Activated CD4-positive, alpha-beta T cell treated with anti-CD3 and anti-CD28 coated beads, Interleukin-2, amount 10 ng/mL, durations not matched to agents 7 days and 5 days (primary cell): ENCODE measurements at places on chromosomes 5 and 9. TPM values are rescaled to one million over a fixed set of nuclear protein-coding genes. Genes with fewer than 3 reads are reported as not detected.

SPINK4 gene
- not detected for total RNA-seq

MSMP gene
- not detected for total RNA-seq

TNFAIP8 gene
- 184 TPM for total RNA-seq

PPP3R2 gene
- not detected for total RNA-seq

DDX46 gene
- total RNA-seq, result 70.0 TPM

LCN12 gene
- total RNA-seq, result 3.1 TPM

GRCh38 chr5:122704247-122705036 is 70.4 kb upstream of the SNX2 start:
- H3K27me3 ChIP-seq, result peaks cover 4% of the 10 kb centered on the region
- no peak overlapping the region for H3K27ac ChIP-seq
- no peak for DNase-seq

- H3K4me3 ChIP-seq, result no peak overlapping the region
- no peak overlapping the region for H3K27ac ChIP-seq
- no peaks in the 10 kb centered on the region for H3K36me3 ChIP-seq
- H3K4me1 ChIP-seq, result peaks cover 7% of the 10 kb centered on the region
These were observed 350.5 kb downstream of the SLIT3 start for GRCh38 chr5:168950241-168950951.

DNA sequence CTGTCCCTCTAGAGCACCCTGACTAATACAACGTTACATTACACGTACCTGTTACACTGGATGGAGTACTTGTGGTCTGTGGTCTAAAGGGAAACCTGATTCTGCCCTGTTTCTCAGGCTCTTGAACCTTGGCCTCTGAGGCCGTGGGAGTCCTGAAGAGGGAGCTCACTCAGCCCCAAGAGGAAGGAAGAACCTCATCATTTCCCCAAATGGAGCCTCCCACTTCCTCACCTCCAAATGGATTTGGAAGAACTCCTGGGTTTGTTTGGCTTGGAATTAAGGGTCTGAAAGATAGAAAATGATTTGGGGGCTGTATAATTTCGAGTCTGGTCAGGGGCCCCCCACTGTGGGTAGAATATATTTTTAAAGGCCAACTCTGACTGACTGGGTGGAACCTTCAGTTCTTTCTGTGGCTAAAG is 200.2 kb downstream of the SEMA6A start:
- H3K36me3 ChIP-seq, result no peaks in the 10 kb centered on the region
- H3K4me3 ChIP-seq, result no peak overlapping the region
- DNase-seq, result no peak

- H3K36me3 ChIP-seq, result no peaks in the 10 kb centered on the region
- peaks cover 11% of the 10 kb centered on the region for H3K27me3 ChIP-seq
- no peak overlapping the region for H3K4me3 ChIP-seq
- H3K4me1 ChIP-seq, result no peaks in the 10 kb centered on the region
These were observed 410.2 kb upstream of the SLC30A5 start for GRCh38 chr5:68683632-68684036.

DNA sequence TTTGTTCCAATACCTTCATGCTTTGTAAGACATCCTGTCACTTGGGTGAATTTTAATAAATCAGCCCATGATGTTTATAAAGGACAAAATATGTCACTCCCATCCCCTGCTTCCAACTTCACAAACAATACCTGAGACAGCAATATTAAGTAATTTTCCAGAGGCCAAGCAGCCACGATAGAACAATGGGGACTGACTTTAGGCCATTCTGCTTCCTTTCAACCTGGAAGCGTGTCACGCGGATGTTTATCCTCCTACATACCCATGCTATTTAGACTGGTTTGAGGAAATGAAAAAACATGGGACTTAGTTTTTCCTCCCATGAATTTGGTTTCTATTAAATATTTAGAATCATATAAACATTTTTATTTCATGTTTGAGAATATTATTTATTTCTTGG is 82.9 kb downstream of the GRAMD2B start:
- H3K27ac ChIP-seq, result no peak overlapping the region
- H3K36me3 ChIP-seq, result peaks cover 7% of the 10 kb centered on the region
- peaks cover 26% of the 10 kb centered on the region for H3K4me1 ChIP-seq

- H3K36me3 ChIP-seq, result no peaks in the 10 kb centered on the region
- H3K27me3 ChIP-seq, result no peaks in the 10 kb centered on the region
- H3K4me3 ChIP-seq, result no peak overlapping the region
- no peaks in the 10 kb centered on the region for H3K4me1 ChIP-seq
- no peak overlapping the region for H3K27ac ChIP-seq
These were observed 371.4 kb downstream of the PSAT1 start for GRCh38 chr9:78668148-78668832.

- no peaks in the 10 kb centered on the region for H3K4me1 ChIP-seq
- no peaks in the 10 kb centered on the region for H3K27me3 ChIP-seq
- H3K27ac ChIP-seq, result no peak overlapping the region
- no peak overlapping the region for H3K4me3 ChIP-seq
- peak; percentile 65 for DNase-seq
These were observed 25.7 kb downstream of the PDGFRB start for GRCh38 chr5:150129813-150130492.

DNA sequence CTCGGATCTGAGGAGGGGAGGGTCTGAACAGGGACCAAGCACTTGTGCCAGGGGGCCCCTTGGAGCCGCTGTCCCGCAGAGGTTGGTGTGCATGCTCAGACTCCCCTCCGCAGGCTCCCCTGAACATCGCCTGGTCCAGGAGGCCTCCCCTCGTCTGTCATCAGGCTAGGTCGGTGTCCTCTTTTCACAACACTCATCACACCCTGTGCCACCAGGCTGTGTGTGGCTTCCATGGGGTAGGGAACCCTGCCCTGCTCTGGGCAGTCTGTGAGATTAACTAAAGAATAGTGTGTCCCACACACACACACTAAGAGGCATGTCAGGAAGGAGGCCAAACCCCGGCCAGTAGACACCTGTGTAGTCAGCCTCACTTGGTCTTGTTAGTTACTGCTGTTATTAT is 119.3 kb downstream of the C5orf15 start:
- no peak for DNase-seq
- H3K36me3 ChIP-seq, result no peaks in the 10 kb centered on the region
- H3K27ac ChIP-seq, result no peak overlapping the region
- H3K4me3 ChIP-seq, result no peak overlapping the region

GRCh38 chr5:179125789-179126505 is 65.8 kb downstream of the ZNF354C start:
- no peaks in the 10 kb centered on the region for H3K4me1 ChIP-seq
- no peaks in the 10 kb centered on the region for H3K27me3 ChIP-seq
- no peaks in the 10 kb centered on the region for H3K36me3 ChIP-seq
- no peak overlapping the region for H3K27ac ChIP-seq
- no peak for DNase-seq

DNA sequence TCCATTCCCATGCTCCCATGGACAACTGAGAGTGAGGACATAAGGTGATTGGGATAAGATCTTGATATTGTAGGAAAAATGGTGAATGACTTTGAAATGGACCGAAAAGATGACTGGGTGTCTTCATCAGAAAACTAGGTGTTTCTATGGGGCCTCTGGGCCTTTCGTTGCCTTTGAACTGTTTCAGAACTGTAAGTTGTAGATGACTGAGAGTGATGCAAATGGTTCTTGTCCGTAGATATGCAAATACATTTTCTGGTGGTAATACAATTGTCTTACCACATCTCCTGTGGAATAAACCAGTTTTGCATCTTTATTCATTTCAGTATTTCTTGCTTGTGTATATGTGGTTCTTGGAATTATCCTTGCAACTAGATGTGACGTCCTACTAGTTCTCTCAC is 16.0 kb upstream of the TEX48 start:
- peaks cover 88% of the 10 kb centered on the region for H3K4me1 ChIP-seq
- DNase-seq, result no peak
- H3K27ac ChIP-seq, result peak overlapping the region; percentile 95
- no peaks in the 10 kb centered on the region for H3K27me3 ChIP-seq
- peak overlapping the region; percentile 39 for H3K4me3 ChIP-seq

GRCh38 chr9:35374910-35375309 is 115.0 kb upstream of the RUSC2 start:
- no peak overlapping the region for H3K27ac ChIP-seq
- no peaks in the 10 kb centered on the region for H3K27me3 ChIP-seq
- H3K4me3 ChIP-seq, result no peak overlapping the region
- H3K4me1 ChIP-seq, result no peaks in the 10 kb centered on the region
- H3K36me3 ChIP-seq, result no peaks in the 10 kb centered on the region

DNA sequence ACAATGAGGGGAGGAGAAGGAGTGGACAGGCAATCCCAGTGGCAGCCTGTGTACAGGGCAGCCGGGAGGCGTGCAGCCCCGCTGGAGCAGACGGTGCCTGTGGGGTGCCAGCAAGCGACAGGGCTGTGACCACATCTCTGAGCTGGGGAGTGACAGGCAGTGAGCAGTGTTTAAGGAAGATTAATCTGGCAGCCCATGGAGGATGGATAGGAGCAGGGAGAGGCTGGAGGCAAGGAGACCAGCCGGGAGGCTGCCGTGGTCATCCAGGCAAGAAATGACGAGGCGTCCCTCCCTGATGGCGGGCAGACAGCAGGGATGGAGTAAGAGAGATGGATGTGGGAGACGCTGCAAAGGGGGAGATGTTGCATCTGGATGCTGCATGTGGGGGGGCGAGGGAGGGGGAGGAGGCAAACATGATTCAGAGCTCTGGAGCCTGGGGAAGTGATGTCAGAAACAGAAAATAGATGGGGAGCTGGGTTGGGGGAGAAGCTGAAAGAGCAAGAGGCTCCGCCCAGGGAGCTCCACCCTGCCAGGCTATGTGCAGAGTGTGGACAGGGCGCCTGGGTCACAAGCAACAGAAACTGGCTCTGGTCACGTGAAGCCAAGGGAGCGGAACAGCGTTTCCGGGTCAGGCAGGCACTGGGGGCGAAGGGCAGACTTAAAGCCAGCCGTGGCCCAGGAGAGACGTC is 12.6 kb downstream of the UNC5A start:
- no peak for DNase-seq
- peaks cover 7% of the 10 kb centered on the region for H3K4me1 ChIP-seq
- H3K4me3 ChIP-seq, result no peak overlapping the region
- peaks cover 28% of the 10 kb centered on the region for H3K27me3 ChIP-seq
- H3K36me3 ChIP-seq, result no peaks in the 10 kb centered on the region
- no peak overlapping the region for H3K27ac ChIP-seq

DNA sequence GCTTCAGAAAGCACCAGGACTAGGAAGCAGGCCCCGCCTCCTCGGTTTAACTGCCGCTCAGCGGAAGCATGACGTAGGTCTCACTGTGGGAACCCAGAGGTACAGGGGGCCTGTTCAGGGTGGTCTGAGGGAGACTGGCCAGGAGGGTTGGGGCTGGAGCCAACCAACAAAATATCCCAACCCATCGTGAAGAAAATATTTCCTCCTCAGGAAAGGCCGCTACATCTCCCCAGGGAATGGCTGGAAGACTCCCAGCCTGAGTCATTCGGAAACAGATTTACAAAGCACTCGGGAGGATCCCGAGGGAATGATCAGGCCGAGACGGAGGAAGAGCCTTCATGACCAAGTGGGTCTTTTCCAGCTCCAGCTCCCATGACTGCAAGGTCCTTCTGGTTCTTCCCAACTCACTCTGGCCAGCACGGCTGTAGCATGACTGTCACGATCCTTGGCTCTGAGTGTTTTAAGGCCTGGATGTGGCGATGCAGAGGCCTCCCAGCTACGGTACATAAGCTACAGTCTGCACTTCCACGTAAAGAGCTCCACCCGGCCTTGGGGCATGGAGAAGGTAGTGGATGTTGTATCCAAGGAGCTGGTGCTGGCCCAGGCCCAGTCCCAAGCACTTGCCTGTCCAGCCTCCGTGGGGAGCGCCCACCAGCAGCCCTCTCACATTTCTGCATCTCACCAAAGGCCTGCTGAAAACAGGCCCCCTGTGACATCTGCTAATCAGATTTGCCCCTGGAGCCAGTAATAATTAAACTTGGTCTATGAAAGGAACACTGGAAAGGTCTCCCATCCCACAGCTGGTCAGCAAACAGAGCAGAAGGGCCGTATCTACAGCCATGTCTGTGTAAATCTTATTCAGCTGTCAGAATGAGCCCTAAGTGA is 100.6 kb downstream of the LHFPL2 start:
- H3K4me1 ChIP-seq, result peaks cover 5% of the 10 kb centered on the region
- H3K36me3 ChIP-seq, result no peaks in the 10 kb centered on the region
- H3K4me3 ChIP-seq, result no peak overlapping the region
- no peak for DNase-seq

DNA sequence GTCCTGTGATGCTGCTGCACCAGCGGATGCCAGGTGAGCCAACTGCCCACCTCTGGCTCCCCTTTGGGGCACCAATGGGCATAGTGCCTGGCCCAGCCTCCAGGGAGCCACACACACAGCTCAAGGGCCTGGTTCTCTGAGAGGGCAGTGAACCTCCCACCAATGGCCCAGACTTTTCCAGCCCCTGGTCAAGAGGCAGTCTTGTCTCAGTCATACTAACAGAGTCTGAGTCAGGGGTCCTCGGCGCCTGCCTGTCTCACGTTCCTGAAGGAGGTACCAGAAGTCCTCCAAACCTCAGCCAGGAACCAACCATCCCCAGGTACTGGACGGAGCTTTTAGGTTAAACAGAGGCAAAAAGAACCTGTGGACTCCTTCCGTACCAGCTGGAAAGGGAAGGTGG is 121.1 kb downstream of the C5orf15 start:
- no peak overlapping the region for H3K27ac ChIP-seq
- H3K4me3 ChIP-seq, result no peak overlapping the region
- H3K36me3 ChIP-seq, result no peaks in the 10 kb centered on the region
- peaks cover 4% of the 10 kb centered on the region for H3K27me3 ChIP-seq

- no peaks in the 10 kb centered on the region for H3K36me3 ChIP-seq
- peaks cover 13% of the 10 kb centered on the region for H3K4me1 ChIP-seq
- H3K4me3 ChIP-seq, result no peak overlapping the region
These were observed 2.0 kb downstream of the CDC14B start for GRCh38 chr9:96617439-96618185.

- no peaks in the 10 kb centered on the region for H3K4me1 ChIP-seq
- H3K27ac ChIP-seq, result no peak overlapping the region
- no peak overlapping the region for H3K4me3 ChIP-seq
These were observed 50.1 kb downstream of the LIFR start for GRCh38 chr5:38506302-38506701.

GRCh38 chr9:135299239-135299590 is 180.4 kb upstream of the PPP1R26 start:
- H3K27ac ChIP-seq, result no peak overlapping the region
- H3K27me3 ChIP-seq, result no peaks in the 10 kb centered on the region
- no peak overlapping the region for H3K4me3 ChIP-seq
- H3K4me1 ChIP-seq, result peaks cover 3% of the 10 kb centered on the region

DNA sequence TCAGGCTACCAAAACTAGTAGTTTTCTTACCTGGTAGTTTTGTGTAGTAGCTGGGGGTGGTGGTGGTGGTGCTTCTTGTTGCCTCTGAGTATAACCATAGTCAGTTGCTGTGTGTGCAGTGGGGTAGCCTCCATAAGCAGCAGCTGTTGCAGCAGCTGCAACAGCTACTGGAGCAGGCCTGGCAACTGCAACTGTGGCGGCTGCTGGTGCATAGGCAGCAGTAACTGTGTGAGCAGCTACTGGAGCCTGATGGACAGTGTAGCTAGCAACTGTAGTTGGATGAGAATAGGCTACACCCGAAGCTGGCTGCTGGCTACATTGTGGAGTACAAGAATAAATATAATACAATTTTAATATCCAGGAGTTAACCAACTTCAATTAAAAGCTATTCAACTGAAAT is 24.7 kb downstream of the ZFR start:
- no peak for DNase-seq
- no peaks in the 10 kb centered on the region for H3K27me3 ChIP-seq
- H3K4me1 ChIP-seq, result peaks cover 12% of the 10 kb centered on the region
- H3K36me3 ChIP-seq, result peaks cover 32% of the 10 kb centered on the region

GRCh38 chr9:35951736-35952135 is 6.2 kb downstream of the OR2S2 start:
- peaks cover 7% of the 10 kb centered on the region for H3K27me3 ChIP-seq
- H3K4me1 ChIP-seq, result no peaks in the 10 kb centered on the region
- DNase-seq, result no peak
- H3K4me3 ChIP-seq, result no peak overlapping the region
- no peak overlapping the region for H3K27ac ChIP-seq

GRCh38 chr9:84501587-84501986 is 161.0 kb upstream of the SLC28A3 start:
- no peak for DNase-seq
- no peak overlapping the region for H3K27ac ChIP-seq
- H3K4me1 ChIP-seq, result no peaks in the 10 kb centered on the region
- H3K36me3 ChIP-seq, result no peaks in the 10 kb centered on the region
